Stimulated activated CD4-positive, alpha-beta T cell treated with anti-CD3 and anti-CD28 coated beads, Interleukin-1b, Interleukin-23, amount 100 ng/mL, for 4 hours (primary cell): ENCODE measurements at places on chromosomes 13 and 19.

DNA sequence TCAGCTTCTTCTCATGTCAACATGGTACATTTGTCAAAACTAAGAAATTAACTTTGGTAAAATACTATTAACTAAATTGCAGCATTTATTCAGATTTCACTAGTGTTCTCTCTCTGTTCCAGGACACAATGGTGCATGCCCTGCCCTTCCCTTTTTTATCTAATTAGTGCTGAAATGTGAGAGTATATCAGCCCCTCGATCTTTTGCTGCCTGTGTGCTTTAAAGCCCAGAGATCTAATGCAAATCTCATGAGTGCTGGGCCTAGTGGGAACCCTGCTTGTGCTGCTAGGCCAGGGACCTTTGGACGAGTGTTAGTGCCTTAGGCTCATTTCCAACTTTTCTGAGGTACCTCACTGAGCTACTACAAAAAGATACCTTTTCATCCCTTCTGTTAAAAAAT lies 221.1 kb upstream of the EDNRB start:
- DNase-seq, result no peak

DNA sequence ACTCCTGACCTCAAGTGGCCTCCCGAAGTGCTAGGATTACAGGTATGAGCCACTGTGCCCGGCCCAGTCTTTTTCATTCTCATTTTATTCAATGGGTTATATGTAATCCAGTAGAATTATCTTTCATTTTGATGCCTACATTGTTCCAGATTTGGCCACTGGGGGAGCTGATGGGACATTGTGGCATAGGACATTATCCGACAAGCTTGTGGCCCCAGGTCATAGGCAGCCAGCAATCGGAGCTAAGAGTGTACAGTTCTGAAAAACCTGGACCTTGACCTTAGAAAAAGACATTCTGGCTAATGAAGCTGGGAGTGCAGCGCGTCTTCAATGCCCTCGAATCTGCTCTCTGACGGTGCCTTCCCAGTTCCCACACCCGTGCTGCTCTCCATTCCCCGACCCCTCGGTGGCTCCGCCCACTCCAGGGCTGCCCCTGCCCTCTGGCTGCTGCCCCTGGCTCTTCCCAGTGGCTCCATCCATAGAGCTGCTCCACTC lies 108.7 kb downstream of the TEX29 start:
- no peak for DNase-seq

- no peak for DNase-seq
Observed at GRCh38 chr19:1828279-1829238, 16.5 kb upstream of the ATP8B3 start.

DNA sequence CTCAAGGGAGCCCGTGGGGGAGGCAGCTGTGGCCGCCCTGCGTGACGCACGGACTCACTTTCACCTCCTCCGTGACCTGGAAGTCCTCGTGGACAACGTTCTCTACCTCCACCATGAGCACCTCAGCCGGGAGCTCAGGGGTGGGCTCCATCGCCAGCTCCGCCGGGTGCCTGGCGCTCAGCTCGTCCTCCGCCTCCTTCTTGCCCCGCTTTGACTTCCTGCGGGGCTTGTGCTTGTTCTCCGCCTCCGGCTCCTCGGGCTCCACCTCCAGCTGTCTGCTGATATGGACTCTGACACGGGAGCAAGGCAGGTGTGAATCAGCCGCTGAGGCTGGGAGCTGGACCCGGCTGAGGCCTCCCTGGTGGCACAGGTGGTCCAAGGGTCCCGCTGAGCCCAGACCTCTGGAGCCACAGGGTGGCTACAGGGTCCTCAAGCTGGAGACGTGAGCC lies 8.2 kb downstream of the LONP1 start:
- no peak for DNase-seq

GRCh38 chr19:13255041-13255718 lies 105.0 kb downstream of the IER2 start:
- DNase-seq, result no peak

DNA sequence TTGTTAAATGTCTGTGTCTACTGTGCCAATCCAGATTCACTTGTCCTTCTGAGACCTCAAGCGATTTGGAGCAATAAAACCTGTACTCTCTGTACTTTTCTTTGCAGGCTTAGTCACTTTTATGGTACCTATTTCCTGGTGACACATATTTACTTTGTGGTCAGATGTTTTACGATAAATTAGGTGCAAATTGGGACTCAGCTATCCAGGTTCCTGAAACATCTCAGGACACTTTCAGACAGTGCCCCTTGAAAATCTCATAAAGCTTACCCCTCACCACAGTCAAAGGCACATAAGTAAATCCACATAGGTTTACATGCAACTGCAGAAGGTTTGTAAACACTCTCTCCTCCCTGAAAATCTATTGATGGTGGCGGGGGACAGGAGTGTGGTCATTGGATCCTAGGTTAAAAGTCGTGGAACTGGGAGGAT lies 438.8 kb downstream of the EFNB2 start:
- no peak for DNase-seq

- DNase-seq, result no peak
Observed at GRCh38 chr13:29676941-29677452, 81.5 kb upstream of the SLC7A1 start.

DNA sequence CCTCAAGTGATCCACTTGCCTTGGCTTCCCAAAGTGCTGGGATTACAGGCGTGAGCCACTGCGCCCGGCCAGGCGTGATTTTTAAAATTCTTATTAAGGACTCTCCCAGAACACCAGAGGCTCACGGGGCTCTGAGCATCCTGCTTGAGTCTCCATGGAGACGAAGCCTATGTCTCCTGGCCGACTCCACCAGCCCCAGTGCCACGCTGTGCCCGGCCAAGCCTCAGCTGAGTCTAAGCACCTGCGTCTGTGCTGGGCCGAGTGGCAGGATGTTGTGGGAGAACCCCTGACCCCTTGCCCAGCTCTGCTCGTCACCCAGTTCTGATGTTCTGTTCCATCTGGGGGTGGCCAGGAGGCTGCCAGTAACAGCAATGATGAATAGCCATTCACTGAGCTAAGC lies 3.9 kb upstream of the CELF5 start:
- DNase-seq, result no peak

GRCh38 chr19:28607066-28607583 lies 605.8 kb downstream of the UQCRFS1 start:
- DNase-seq, result no peak

DNA sequence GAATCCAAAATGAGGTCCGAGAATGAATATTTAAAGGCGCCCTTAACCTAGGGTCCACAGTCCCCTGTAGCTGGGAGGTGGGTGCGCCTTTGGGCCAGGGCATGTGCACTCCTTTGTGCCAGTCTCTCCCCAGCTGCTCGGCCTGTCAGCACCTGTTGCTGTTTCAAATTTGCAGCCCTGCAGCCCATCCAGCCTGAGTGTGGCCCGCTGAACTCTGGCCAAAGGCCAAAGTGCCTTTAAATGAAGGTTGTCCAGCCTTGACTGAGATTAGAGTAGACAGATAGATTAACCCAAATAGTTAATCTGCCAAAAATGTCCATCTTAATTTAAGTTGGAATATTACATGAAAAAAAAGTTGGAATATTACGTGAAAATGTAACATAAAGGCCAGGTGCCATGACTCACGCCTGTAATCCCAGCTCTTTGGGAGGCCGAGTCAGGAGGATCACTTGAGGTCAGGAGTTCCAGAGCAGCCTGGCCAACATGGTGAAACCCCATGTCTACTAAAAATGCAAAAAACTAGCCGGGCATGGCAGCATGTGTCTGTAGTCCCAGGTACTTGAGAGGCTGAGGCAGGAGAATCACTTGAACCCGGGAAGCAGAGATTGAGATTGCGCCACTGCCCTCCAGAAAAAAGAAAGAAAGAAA lies 25.3 kb downstream of the TPT1 start:
- no peak for DNase-seq

- DNase-seq, result no peak
Observed at GRCh38 chr19:15527705-15528104, 19.4 kb downstream of the CYP4F22 start.

DNA sequence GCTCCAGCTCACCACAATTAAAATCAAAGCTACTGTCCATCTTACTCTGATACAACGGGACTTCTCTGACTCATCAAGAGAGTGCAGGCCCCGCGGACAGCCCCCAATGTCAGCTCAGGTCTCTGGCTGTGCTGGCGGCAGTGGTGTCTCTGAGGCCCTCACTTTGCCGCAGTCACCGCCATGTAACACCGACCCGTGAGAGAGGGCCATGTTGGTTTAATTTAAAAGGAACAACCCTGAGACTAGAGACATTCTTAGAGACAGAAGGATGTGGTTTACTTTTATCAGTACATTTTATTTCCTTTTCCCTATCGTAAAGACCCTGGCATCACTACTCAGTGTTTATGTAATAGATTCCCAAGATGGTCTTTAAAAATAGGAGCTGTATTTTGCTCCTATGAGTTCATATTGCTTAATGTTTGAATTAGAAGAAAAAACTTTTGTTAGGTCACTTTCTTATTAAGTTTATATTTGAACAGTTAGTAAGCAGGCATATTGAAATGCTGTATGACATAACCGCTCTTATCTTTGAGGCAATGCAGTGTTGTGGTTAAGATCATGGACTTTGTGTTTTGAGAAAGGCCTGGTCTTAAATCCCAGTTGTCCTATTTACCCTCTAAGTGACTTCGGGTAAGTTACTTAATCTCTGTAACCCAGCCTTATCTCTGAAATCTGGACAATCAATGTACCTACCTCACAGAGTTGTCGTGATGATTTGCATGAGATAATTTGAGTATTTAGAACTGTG lies 23.4 kb downstream of the DGKH start:
- no peak for DNase-seq

GRCh38 chr13:86920961-86921360 lies 750.2 kb upstream of the SLITRK5 start:
- no peak for DNase-seq

DNA sequence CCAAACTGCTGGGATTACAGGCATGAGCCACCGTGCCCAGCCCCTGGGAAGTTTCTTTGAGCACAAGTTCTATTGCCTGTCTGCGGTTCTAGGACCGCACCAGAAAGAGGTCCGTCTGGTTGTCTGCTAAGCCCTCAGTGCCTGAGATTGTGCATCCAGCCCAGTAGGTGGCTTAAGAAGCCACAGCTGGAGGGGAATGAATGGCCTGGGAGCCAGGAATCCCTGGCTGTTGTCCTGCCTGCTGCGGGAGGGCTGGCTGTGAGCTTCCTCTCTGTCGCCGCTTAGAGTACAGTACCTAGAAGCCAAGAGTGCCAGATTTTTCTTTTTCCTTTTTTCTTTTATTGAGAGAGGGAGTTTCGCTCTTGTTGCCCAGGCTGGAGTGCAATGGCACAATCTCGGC lies 4.2 kb upstream of the TYK2 start:
- no peak for DNase-seq

DNA sequence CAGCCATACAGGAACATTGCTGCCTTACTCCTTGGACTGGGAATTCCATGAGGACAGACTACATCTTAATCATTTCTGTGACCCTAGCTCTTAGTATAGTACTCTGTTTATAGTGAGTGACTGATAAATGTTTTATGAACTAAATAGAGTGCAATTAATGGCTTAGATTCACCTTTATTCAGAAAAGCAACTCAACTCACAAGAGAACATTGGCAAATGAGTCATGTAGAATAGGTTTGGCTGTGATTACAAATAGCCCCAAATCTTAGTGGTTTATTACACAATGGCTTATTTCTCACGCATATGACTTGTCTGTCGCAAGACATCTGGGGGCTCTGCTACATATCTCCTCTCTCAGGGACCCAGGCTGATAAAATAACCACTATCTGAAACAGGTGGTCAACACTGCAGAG lies 121.6 kb upstream of the KL start:
- DNase-seq, result no peak

GRCh38 chr13:50531917-50532899 lies 311.3 kb downstream of the DLEU7 start:
- no peak for DNase-seq

GRCh38 chr19:17127671-17128070 lies 52.1 kb downstream of the MYO9B start:
- no peak for DNase-seq

GRCh38 chr19:4122480-4122879 lies 1.4 kb downstream of the MAP2K2 start:
- no peak for DNase-seq

DNA sequence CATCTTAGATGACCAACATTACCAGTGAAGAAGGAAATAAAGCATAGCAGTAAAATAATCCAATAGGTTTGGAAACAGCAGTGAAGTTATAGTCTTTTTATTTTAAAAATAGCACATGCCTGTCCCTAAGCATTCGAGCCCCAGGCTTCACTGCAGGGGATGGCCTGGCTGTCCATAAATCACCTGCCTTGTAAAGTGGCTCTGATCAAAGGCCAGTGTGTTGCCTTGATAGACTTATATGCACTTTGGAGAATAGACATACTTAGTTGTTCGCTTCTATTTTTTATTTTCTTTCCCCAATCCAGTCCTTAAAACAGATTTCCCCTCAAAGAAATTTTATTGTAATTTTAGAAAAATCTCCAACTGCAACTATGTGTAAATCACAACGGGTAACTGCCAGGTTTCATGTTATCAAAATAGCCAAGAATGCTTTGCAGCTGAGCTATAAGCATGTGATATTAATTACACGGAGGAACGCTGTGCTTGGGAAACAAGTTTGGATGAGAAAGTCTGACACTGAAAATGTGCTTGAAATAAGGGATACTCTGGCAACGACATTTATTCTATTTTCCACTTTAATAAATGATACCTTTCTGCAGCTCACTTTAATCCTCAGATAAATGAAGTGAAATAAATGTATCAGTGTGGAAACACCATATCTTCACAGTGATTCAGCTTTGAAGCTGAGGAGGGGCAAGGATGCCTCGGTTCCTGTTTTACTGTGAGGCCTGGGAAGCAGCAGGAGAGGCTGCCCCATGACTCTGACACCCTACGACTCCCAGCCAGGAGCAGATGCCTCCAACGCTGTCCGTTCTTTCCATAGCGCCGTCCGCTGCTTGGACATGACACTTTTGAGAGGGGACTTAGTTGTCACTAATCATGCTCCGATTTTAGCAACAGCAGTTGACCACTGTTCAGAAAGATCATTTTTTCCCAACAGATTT lies 5.5 kb upstream of the METTL21C start:
- DNase-seq, result no peak

GRCh38 chr19:52176574-52176973 lies 5.2 kb upstream of the ZNF836 start:
- no peak for DNase-seq
